ENCODE measurements at places on chromosomes 12 and 14.

DNA sequence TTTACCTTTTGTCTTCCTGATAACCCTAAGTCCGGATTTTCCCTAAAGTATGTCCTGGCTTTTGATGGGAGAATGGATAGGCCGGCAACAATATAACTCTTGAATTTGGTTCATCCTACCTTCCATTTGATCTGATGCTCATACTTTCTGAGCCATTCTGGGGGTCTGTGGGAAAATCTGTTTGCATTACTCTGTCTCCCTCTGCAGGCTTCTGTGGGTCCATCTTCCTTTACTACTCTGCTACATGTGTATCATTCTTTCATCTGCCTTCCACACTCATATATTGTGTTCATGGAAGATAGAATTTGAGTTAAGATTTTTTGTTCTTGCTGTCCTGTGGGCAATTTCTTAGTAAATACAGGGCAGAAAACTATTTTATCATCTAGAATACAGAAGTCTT lies 101.5 kb downstream of the NAV3 start:
- DNase-seq = no peak

DNA sequence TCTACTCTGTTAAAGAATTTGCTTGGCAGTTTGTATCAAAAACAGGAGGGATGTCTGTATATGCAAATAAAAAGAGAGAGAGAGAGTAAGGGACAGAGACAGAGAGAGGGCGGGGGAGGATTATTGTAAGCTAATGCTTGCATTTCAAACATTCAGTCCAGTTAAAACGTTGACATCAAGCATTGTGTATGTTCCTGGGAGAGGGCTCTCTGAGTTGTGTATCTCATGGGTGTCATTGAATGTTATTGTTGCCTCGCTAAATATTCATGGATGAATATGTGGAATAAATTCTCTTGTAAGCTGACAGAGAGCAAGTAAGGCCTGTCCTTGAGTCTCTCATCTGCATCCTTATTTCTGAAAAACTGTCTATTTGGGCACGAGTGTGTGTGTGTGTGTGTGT lies 78.8 kb upstream of the VRK1 start:
- DNase-seq = no peak

DNA sequence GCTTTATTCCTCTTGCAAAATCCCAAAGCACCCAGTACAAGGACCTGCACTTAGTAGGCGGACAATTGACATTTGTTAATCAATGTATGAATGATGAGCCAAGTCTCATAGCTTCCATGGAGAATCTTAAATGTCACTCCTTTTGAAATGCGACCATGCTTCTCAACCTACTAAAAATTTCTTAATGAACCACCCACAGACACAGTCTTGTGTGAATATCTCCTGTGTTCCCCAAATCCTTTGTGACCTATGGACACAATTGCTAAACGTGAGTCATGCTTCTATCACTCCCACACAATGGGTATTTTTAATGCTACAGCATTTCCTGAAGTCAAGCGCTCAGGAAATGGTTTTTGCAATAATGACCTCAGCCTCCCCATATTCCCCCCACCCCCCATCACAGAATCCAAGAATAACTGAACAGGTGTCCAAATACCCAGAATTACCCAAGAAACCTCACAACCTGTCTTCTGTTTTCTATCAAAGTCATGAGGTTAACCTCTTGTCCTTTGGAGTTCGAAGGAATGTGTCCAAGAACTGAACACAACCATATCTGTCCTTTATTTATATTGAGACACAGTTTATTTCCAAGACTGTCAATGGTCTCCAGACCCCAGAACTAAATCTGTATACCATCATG lies 163.6 kb upstream of the PLEKHG7 start:
- DNase-seq = peak; percentile 50

- no peak for DNase-seq
Observed at GRCh38 chr12:129366656-129367055, 513.4 kb downstream of the GLT1D1 start.

GRCh38 chr12:34392741-34393085 lies 370.4 kb downstream of the ALG10 start:
- DNase-seq = no peak

DNA sequence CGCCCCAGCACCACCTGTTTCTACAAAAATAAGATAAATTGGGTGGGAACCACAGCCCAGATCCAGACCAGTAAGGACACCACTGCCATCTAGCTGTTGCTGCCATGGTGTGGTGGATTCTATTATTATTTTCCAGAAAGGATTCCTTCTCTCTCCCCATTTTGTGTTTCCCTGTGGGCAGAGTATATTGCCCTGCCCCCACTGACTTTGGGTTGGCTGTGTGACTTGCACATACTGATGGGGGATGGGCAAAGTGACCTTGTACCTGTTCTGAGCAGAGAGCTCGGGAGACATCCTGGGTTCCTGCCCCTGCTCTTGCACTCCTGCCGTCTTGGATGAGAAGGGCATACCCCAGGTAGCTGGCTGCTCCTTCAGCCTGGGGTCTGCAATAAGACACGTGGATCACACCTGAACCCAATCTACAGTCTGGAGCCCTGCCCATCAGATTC lies 24.3 kb downstream of the MOAP1 start:
- no peak for DNase-seq

- DNase-seq = no peak
Observed at GRCh38 chr14:75322746-75323145, 44.1 kb downstream of the FOS start.

GRCh38 chr12:18160901-18161300 lies 70.9 kb upstream of the RERGL start:
- DNase-seq = no peak

- peak; percentile 76 for DNase-seq
Observed at GRCh38 chr12:56628671-56629458, 1.3 kb downstream of the BAZ2A start.

DNA sequence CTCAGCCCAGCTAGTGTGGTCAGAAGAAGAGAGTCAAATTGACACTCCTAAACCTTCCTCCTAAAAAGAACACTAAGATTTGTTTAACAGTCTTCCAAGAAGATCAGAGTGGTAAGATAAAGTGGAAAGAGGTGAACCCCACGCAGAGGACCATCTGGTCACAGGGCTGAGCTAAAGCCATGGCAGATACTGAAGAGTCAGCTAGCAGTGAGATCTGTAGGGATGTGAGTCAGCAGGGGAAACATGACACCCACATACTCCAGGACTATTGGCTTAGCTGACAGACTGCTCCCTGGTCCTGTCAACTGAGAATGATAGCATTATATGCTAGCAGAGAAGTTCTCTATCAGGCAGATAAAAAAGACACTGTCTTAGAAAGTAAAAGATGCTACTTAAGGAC lies 269.4 kb upstream of the ALG10 start:
- DNase-seq = no peak

GRCh38 chr12:124792156-124792555 lies 71.5 kb downstream of the SCARB1 start:
- no peak for DNase-seq

GRCh38 chr12:103858953-103859601 lies 18.0 kb upstream of the NT5DC3 start:
- no peak for DNase-seq

GRCh38 chr14:89707086-89707485 lies 247.4 kb downstream of the EFCAB11 start:
- no peak for DNase-seq

DNA sequence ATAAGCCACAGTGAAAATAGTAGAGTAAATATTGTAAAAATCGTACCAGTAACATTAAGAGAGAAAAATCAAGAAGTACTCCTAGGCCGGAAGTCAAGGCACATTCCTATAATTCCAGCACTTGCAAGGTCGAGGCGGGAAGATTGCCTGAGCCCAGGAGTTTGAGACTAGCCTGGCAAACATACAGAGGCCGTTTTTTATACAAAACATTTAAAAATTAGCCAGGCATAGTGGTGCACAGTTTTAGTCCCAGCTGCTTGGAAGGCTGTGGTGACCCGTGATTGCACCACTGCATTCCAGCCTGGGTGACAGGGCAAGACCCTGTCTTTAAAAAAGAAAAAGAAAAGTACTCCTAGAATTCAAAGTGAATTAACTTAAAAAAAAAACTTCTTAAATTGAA lies 341.8 kb downstream of the C12orf50 start:
- DNase-seq = no peak

DNA sequence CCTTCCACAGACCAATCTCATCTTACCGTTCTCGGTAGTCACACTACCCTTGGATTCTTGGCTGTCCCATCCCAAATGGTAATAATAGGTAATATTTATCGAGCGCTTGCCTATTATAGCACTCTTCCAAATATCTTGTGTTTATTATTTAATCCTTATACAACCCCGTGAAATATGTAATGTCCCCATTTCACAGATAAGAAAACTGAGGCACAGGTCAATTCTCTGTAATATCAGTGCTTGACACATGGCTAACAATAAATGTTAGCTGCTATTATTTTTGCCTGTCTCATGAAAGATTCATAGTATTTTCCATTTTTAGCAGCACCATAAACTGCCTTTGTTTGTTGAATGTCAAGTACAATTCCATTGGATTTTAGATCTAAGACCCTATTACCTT lies 4.5 kb downstream of the TMX1 start:
- no peak for DNase-seq

DNA sequence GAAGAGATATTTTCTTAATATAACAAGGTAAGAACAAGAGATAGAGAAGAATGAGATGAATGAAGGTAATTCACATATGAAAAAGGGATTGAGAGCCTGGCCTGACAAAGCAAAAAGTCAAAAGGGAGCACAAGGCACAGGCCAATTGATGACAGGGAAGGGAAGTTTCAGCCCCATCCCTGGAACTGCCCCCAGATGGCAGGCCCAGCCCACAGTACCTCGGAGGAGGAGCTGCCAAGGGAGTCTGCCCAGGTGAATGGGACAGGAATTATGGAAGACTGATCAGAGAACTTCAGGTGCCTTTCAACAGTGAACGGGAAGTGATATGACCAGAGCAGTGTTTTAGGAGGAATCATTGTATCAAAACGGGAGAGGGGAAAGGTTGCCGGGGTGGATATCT lies 15.7 kb downstream of the SNRPF start:
- DNase-seq = no peak

DNA sequence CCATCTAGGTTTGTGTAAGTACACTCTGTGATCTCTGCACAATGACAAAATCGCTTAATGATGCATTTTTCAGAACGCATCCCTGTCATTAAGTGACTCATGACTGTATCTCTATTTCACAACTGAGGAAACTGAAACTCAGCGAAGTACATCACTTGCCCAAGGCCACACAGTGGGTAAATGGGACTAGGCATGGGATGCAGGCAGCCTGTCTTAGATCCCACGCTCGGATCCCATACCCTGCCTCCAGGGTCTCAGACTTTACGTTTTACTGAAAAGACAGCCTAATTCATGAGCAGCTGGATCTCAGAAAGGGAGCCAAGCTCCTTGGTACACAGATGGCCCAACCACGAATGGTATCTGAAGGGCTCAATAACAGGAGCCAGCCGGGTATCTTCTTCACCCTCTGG lies 2.4 kb upstream of the MLEC start:
- no peak for DNase-seq

- no peak for DNase-seq
Observed at GRCh38 chr14:52179141-52179790, 88.2 kb upstream of the PTGDR start.

DNA sequence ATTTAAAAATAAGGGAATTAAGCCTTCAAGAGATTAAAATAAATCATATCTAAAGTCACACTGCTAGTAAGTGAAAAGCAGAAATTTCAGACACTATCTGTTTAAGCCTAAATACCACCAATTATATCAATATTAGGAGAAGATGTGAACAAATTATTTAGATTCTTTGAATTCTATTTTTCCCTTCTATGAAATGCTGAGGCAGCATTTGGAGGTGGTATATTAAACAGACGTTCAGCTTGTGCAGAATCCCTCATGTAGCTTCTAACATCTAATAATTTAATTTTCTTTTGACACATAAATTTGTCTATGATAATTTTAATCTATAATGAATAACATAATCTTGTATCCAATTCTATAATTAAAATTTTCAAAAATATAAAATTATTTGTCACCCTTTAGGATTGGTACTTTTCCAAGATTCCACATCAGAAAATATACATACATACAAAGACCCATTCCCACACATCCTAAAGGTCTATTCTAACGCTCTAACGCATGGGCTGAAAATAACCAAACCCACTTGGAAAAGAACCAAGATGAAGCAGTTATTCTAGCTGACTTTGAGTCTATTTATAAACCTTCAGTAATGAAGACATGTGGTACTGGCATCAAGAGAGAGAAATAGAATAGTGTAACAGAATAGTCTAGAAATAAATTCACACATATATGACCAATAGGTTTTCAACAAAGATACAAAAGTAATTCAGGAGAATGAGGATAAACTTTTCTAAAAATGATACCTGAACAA lies 751.8 kb downstream of the GALC start:
- no peak for DNase-seq

DNA sequence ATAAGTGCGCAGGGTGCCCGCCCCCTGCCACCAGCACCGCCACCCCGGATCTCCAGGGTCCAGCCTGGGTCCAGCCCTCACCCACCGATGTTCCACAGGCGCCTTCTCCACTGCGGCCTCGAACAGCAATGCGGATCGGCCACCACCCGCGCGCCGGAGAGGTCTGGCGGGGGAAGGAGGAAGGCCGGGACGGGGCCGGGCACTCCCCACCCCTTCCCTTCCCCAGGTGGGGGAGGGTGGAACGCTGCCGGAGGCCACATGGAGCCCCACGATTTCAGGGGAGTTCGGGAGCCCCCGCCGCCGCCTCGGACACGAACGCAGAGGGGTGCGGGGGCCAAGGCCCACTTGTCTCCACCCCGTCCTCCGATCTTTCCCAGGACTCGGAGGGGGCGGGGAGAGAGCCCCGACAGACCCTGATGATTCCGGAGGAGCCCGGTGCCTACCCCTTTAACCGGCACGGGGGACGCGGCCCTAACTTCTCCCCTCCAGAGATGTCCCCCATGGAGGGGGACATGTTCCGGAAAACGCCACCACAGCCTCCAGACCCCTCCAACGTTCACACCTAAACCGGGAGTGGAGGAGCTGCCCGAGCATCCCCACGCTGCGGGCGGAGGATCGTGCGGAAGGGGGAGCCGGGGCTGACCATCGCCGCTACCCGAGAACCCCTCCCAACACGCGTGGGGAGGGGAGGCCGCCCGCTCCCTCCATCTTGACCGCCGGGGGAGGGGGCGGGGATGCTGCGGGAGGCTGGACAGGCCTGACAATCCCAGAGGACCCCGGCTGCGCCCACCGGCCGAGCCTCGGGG lies 1.1 kb downstream of the ATXN2 start:
- DNase-seq = peak; percentile 26

- peak; percentile 9 for DNase-seq
Observed at GRCh38 chr14:75459099-75459741, 31.4 kb downstream of the JDP2 start.

- no peak for DNase-seq
Observed at GRCh38 chr12:84508851-84509260, 403.7 kb downstream of the SLC6A15 start.

GRCh38 chr14:102077382-102077709 lies 9.5 kb downstream of the HSP90AA1 start:
- peak; percentile 61 for DNase-seq

GRCh38 chr12:67082221-67082620 lies 186.9 kb upstream of the CAND1 start:
- DNase-seq = no peak

All from CD4-positive, alpha-beta T cell treated with Interleukin-10 for 1 hour (primary cell).